ENCODE measurements at places on chromosomes 3 and 15.
A peak's percentile ranks its signal among the peaks of the same experiment; 100 is the strongest.

DNA sequence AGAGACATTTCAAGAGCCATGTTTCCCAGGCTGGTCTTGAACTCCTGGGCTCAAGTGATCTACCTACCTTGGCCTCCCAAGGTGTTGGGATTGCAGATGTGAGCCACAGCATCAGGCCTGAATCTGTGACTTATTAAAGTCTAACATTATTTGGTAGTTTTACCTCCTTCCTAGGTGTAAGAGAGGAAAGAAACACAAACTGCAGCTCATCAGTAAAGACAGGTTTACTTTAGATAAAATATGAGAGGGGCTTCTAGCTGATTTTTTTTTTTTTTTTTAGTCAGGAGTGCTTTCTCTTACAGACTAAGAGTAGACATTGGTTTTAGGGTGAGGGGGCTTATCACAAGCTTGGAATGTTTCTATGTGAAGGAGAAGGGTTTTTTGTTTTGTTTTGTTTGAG is 63.9 kb upstream of the RNU6-1 start:
- DNase-seq: no peak

DNA sequence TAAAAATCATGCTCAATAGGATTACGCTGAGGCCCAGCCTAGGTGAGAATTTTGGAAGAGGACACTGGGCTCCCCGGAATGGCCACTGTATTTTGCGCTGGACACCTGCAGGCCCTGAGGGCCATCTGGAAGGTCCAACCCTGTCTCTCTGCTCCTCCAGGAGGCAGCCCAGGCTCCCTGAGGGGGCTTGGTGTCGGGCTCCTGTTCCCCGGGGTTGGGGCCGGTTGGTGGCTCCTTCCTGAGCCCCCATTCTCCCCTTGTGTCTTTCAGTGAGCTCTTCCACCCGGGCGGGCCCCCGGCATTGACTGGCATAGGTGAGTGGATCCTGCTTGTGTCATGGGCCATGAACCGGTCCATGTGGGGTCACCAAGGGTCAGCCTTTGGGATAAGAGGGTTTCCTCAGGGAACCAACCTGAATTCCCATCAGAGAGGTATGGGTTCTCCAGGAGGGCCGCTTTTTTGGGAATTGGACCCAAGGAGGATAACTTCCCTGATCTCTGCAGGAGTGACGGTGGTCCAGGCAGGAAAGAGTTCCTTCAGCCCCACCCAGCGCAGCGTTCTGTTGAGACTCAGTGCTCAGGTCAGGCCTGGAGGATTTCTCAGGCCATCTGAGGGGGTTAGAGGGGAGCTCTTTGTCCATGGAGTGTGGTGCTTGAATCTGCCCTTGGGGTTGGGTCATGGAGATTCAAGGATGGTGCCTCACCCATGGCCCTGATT is 187.8 kb downstream of the UBE3A start:
- no peak for DNase-seq

- no peak for DNase-seq
Observed at GRCh38 chr15:39287322-39288195, 293.3 kb upstream of the THBS1 start.

GRCh38 chr3:88921986-88922385 is 185.4 kb upstream of the EPHA3 start:
- no peak for DNase-seq

- no peak for DNase-seq
Observed at GRCh38 chr3:52153389-52154096, 680 bp downstream of the POC1A start.

DNA sequence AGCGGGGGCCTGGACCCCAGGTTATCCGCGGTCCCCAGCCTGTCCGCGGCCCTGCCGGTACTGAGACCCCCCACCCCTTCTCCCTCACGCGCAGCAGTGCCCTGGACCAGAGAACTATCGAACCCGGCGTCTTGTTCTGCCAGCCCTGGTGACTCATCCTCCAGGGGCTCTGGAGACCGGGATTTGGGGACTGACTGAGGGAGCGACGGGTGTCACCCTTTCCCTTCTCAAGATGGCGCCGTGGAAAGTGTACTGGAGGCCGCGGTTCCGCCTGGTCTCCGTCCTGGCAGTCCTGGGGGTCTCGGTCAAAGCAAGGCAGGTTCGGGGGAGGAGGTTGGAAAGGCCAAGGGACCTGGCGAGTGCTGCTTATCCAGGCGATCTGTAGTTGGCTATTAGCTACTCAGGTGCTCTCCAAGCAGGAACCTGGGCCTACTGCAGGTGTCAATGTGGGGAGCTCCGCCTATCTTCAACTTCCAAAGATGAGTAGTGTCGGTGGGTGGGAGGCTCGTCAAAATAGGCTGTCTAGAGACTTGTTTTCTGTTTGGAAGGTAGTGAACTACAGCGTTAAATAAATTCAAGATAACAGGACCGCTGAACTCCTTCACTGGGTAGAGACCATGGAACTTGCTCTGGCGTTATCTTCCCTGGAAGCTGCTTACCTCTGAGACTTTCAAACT is 790 bp downstream of the RAB5A start:
- peak; percentile 18 for DNase-seq

DNA sequence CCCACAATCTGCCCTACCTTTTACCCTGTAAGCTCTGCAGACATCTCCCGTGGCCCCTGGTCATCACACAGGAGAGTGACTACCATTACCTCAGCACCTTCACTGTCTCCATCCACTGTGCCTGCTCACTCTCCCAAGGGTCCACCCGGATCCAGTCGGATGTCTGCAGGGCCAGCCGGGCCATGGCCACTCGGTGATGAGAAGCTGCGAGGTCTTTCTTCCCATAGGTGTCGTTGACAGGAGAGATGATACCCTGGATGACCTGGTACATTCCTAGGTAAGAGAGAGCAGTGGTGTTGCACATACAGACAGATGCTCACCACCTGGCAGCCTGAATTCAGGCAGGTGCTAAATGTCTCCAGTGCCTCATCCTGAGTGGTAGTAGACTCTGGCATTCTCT is 39.2 kb upstream of the RBP1 start:
- no peak for DNase-seq

DNA sequence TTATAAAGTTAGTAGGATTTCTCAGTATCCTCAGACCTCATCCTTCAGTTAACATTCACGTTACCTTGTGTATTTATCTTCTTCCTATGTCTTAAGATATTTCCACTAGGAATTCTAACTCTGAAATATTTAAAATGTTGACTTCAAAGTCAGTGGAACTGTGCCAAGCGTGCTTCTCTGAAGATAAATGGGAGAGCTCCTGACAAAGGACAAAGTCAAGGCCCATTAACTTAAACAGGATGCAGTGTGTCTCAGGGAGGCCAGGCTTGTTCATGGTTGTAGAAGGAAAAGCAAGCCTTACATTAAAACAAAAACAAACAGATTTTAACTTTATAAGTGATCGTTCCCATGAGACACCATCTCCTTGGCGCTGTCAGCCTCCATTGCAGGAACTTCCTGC is 41.5 kb downstream of the ABHD17C start:
- no peak for DNase-seq

DNA sequence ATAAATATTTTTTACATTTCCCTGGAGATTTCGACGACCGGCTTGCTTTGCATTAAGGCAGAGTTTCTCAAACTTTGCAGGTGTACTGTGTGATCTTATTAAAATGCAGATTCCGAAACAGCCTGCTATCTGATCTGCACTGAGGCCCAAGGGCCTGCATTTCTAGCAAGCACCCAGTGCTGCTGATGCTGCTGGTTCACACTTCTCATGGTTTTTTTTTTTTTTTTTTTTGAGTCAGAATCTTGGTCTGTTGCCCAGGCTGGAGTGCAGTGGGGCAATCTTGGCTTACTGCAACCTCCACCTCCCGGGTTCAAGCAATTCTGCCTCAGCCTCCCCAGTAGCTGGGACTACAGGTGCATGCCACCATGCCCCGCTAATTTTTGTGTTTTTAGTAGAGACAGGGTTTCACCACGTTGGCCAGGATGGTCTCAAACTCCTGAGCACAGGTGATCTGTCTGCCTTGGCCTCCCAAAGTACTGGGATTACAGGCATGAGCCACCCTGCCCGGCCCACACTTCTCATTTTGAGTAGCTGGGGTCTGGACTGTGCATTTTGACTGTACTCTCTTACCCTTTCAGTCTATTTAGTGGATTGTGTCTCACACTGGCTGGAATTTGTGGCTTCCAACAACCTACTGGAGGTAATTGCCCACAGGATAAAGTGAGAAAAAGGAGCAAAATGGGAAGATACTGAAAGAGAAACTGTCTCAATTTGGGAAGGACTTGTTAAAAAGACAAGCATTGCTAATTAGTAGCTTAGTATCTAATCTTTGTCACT is 94.1 kb downstream of the ITPR1 start:
- DNase-seq: no peak

DNA sequence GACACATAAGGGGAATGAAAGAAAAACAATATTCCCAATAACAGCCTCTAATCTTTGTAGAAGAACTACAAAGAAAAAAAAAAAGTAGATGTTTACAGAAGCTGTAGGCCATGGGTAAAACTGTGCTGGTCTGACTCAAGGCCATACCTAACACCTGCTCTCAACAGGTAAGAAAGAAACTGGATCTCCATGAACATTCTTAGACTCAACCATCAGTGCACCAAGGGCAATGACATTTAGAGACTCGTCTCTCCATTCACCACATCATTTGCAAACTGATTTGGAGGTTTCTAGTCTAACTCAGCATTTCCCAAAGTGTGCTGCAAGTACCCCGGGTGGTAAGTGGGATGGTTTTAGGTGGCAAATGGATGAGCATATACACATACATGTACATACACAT is 164.2 kb downstream of the FOXP1 start:
- no peak for DNase-seq

GRCh38 chr3:10299175-10299574 is 6.4 kb upstream of the GHRL start:
- DNase-seq: no peak

All from stimulated activated CD4-positive, alpha-beta T cell treated with anti-CD3 and anti-CD28 coated beads, TNF-alpha, amount 100 ng/mL, for 24 hours (primary cell).